ENCODE measurements at places on chromosomes 2 and 18.

DNA sequence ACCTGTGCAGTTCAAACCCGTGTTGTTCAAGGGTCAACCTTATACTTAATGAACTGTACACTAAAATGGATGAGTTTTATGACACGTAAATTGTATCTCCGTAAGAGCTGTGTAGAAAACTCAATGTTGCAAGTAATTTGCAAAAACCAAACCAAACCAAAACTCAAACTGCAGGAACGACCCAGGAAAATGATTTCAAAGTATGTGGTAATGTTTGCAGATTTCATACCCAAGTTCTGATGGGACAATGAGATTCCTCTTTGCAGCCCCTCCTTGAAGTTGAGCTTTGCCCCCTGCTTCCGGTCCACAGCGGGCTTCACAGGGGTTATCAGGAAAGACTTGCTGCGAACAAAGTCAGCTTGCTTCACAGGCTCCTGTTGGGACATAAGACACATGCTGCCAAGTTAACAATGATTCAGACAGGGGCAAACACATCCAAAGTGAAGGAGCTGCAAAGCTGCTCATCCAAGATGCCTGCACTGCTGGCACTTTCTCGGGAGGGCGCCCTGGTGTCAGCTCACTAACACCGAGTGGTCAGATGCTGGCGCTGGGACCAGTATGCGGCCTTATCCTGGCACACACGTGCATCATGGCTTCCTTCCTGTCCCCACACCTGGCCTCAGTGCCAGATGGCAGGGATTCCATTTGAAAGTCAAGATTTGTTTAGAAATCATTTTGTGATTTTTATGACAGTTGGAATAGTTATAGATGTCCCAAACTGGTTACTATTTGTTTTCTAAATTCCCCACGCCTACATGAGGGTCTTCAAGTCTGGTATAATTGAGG is 65.2 kb upstream of the MGAT4A start:
- DNase-seq = no peak

- no peak for DNase-seq
Measured at GRCh38 chr2:182680837-182681236, 35.2 kb upstream of the DNAJC10 start.

DNA sequence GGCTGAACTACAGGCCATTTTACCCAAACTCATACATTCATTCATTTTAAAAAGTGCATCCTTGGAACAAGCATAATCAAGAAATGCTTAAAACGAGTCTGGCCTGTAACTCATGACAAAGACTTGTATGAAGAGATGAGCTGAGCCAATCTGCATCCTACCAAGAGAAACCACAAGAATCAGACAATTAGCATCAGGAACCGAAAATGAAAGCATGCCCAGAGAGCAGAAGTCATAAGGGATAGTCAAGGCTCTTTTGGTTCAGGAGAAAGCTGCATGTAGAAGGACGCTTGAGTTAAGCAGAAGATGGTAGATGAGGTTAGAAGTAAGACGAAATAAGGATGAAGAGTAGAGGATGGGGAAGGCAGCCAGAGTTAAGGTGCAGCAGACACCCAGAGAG is 137.0 kb upstream of the CTNNA2 start:
- no peak for DNase-seq

DNA sequence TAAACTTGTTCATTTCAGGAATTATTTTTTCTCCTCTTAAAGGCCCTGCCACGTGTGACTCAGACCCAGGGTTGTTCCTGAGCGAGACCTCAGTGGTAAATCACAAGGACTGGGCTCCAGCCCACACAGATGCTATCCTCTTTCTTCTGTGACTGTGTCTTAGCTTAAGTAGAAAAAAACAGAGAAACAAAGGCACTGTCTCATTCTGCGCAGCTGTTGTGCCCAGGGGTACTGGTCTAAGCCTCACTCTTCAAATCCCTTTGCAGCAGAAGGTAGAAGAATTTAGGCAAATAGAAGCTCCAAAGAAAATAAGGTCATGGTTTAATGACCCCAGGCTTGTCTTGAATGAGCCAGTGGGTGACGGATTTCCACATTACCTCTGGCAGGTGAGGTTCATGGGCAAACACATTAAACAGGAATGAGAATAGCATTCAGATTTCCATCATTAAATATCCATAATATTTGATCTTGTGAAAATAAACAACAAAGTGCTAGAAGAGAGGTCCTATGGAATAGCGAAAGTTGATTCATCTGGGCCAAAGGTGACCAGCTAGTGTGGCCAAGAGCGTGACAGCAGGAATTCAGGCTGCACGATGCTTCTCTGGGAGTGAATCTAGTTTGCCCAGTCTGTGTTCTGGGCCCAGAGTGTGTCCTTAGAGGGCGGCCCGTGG is 63.3 kb downstream of the LIPG start:
- no peak for DNase-seq

GRCh38 chr18:60372132-60372531 is 443 bp downstream of the MC4R start:
- no peak for DNase-seq

- no peak for DNase-seq
Measured at GRCh38 chr2:205261516-205262020, 420.7 kb upstream of the NRP2 start.

DNA sequence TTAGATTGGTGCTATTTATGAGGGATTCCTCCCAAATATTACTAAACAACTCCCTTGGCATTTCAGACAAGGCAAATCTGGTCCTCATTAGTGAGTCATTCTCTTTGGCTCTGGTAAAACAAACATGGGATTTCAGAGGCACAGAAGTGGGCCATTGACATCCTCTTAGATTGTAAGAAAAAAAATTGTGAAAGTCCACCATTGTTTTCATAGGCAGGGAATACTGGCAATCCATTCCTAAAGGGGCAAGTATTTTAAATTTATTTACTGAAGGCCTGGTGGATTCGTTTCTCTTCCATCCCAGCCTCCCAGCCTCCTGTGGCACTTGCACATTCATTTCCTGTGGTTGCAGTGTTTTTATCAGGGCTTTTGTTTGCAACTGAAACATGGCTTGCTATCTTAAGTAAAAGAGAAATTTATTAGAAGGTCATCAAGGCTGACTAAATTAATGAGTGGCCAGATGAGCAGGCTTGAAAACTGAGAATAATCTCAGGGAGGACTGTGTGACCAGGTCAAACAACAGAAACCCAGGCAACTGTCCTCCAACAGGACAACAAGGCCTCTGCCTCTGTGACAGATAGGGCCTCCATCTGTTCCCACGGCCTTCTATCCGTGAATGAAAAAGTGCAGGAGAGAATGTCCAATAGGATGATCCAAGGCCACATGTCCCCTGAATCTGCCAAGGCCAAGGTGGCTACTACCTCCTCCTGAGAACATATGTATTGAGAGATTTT is 23.1 kb upstream of the TNFAIP6 start:
- DNase-seq = no peak

GRCh38 chr2:10035633-10036032 is 7.7 kb upstream of the KLF11 start:
- no peak for DNase-seq

GRCh38 chr2:109164739-109165221 is 35.8 kb downstream of the SH3RF3 start:
- DNase-seq = no peak

DNA sequence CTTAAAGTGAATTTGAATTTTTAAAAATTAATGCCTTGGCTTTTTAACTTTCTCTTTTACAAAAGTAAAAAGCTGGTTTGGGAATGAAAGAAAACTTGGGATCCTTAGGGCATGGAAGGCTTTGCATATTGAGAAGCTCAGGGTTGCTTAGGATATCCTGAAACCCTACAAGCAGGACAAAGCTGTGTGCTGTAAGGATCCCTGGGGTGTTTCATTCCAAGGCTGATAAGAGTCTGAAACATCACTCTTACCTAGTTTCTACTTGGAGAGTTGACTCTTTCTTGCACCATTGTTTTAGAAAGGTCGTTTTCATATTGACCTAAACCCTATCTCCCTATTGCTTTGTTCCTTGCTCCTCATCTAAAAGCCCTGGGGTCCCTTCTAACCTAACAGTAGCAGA is 325.9 kb upstream of the NT5C1B start:
- no peak for DNase-seq

DNA sequence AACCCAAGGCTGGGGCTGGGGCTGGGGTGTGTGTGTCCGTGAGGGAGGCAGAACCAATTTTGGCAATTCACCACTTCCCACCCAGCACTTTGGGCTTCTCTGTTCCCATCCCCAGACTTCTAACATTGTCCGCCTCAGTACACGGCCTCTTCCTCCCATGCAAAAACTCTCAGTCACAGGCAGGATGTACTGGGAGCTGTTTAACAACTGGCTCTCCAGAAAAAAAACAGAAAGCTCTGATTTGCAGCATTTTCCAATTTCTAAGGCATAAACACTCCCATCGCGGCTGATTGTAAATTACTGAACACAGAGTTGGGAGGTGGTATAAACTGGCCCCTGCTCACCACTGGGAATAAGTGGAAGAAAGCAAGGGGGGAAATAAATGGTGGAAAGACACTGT is 73.1 kb upstream of the MAP4K3 start:
- no peak for DNase-seq

DNA sequence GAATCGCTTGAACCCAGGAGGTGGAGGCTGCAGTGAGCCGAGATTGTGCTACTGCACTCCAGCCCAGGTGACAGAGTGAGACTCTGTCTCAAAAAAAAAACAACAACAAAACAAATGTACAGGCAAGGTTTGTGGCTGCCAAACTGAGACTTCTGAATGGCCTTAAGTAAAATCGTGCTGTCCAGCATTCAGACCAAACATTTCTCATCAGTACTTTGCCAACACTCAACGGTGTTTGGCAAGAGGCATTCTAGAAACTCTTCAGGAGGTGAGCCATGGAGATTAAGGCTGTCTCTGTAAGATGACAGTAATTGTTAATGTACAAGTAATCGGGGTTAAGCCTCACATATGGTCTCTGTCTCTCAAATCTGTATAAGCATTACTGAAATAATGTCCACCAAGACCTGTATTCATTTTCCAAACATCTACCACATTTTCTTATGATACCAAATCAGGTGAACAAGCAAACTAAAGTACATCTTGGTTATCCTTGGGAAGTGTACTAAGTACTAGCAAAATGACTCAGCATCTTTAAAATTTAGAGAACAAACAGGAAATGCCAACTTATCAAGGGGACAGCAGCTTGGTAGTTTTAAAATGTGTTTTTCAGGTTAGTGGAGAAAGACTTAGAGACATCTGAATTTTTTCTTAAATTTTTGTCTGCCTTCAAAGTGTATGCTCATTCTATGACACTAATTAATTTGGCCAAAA is 29.3 kb downstream of the SERPINE2 start:
- DNase-seq = no peak

GRCh38 chr2:199679883-199680282 is 171.1 kb downstream of the FTCDNL1 start:
- DNase-seq = no peak

- DNase-seq = peak; percentile 49
Measured at GRCh38 chr2:204108330-204108751, 171.8 kb downstream of the ICOS start.

- no peak for DNase-seq
Measured at GRCh38 chr2:85250045-85250444, 77.7 kb downstream of the TGOLN2 start.

DNA sequence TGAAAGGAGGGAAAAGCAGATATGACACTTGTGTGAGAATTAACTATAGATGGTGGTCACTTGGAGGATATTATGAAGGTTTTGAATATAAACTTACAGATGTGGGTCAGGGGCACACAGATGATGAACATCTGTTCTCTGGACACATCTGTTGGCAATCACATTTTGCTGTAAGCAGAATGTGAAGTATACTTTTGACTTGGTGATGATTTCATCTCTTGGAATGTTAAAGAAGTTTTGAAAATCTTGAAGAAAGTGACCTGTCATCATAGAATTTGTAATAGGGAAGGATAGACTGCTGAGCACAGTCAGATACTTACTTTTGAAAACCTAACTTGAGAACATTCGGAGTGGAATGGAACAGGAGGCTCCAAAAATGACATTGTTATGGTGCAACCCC is 40.2 kb downstream of the PIKFYVE start:
- no peak for DNase-seq

DNA sequence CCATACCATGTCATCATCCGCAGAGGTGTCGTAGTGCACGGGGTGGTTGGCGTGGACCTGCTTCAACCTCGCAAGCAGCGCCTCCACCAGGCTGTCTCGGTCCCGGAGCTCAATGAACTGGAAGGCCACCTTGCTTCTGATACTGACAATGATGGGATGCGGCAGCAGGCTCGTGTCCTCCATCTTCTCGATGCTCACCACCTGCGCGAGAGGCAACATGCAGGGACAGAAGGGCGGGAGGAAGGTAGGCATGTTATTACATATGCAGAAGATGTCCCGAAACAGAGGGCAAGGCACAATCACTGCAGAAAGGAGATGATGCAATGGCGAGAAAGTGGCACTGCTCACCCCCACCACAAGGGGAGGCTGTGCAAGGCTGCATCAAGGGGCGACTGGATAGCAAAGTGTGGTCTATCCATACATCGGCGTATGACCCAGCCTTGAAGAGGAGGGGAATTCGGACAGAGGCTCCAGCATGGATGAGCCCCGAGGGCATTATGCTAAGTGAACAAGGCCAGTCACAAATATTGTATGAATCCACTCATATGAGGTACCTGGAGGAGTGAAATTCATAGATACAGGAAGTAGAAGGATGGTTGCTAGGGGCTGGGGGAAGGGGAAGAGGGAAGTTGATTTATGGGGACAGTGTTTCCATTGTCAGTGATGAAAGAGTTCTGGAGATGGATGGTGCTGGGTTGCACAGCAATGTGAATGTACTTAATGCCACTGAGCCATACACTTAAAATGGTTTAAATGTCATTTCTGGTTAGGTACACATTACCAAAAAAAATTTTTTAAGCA is 36.6 kb downstream of the RPL31 start:
- no peak for DNase-seq

- DNase-seq = no peak
Measured at GRCh38 chr18:9683418-9684396, 24.4 kb upstream of the RAB31 start.

GRCh38 chr2:207487650-207488311 is 42.0 kb upstream of the CREB1 start:
- DNase-seq = no peak

- no peak for DNase-seq
Measured at GRCh38 chr2:24008672-24009366, 1.1 kb upstream of the MFSD2B start.

GRCh38 chr2:27231921-27232320 is 14.8 kb downstream of the CAD start:
- no peak for DNase-seq

DNA sequence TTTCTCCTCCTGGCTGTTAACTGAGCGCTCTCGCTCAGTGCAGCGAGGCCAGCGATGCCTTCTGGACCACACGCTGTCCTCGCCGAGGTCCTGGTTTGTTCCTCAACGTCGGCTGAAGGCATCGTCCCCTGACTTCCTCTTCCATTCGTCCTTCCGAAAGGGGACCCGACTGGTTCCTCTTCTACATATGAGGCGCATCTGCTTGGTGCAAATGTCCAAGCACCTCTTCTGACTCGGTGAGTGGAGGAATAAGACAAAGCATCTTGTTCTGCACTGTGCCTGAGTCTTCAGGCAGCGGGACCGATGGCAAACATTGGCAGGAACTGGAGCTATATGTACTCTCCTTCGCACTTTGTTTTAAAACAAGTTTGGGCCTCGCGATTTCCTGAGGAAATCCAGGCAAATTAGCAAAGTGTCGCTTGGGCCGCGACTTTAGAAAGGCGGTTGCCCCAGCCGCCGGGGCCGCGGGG is 621 bp upstream of the KCNS3 start:
- no peak for DNase-seq

- DNase-seq = no peak
Measured at GRCh38 chr2:234752966-234753365, 198.9 kb upstream of the SH3BP4 start.

- DNase-seq = no peak
Measured at GRCh38 chr2:4618141-4618540, 914.8 kb downstream of the DCDC2C start.
